Left cardiac atrium (tissue), 4 donors: ENCODE measurements at places on chromosomes 6 and 20.

GRCh38 chr6:52497652-52498408 lies 77.7 kb downstream of the EFHC1 start:
- DNase-seq, result peak; percentile 71

GRCh38 chr6:147941143-147941542 lies 401.5 kb upstream of the SASH1 start:
- DNase-seq, result no peak

GRCh38 chr20:56616716-56617115 lies 12.4 kb upstream of the TFAP2C start:
- DNase-seq, result no peak

- no peak for DNase-seq
These were observed 162.0 kb upstream of the RNF217 start for GRCh38 chr6:124800222-124800621.

GRCh38 chr20:61724376-61724775 lies 341.3 kb downstream of the TAF4 start:
- DNase-seq, result no peak

GRCh38 chr6:149897855-149898744 lies at the start of gene RAET1E:
Gene RAET1E (minus strand): TSS chr6:149898113. CDS start chr6:149890901, 7,212 bp downstream.
- DNase-seq, result no peak

DNA sequence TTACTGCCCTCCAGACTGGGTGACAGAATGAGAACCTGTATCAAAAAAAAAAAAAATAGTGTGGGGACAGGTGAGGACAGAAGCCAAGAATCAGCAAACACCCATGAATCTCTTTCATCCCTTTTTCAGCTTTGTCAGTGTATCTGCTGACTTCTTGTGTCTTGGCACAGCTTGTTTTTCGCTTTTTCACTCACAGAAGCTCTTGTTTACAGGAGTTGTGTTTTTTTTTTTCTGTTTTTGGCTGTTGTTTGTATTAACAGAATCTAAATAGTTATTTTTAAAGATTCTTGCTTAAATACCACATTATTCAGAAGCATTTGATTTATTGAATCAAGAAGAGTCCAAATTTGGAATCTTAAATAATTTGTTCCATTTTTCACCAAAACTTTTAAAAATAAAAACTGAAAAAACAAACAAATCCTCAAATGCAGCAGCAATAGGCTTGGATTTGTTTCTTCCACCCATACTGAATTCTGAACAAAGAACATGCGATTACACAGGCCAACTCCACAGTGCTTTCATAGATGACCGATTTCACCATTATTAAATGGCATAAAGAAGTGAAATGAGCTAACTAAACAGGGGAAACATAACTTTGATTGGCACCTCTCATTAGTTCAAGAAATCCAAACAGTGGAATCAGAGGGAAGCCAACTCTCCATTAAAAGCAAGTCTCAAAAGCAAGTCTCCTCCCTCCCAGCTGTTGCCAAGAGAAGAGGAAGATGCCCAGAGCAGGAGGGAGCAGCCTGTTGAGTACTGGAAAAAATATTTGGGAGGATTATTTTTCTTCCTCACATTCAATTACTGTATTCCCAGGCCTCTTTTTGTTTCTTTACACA lies 27.2 kb upstream of the GPR63 start:
- no peak for DNase-seq

GRCh38 chr6:131894493-131895424 lies 56.4 kb downstream of the CCN2 start:
- no peak for DNase-seq

- no peak for DNase-seq
These were observed 135.5 kb upstream of the SUPT3H start for GRCh38 chr6:45513213-45513618.

GRCh38 chr6:55058682-55059081 lies 115.6 kb upstream of the HCRTR2 start:
- no peak for DNase-seq

DNA sequence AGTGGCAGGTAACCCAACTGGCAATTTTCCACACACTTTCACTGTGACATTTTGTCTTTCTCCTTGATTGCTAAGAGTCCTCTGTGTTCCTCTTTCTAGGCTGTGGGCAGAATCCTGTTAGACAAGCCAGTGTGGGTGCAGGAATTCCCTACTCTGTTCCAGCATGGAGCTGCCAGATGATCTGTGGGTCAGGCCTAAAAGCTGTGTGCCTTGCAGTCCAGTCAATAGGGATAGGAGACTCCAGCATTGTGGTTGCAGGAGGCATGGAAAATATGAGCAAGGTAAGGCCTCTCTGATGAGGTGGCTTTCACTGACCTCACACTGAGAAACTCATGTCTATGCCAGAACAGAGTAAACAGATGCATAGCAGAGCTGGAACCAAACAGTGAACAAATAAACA lies 5.1 kb downstream of the ACAT2 start:
- no peak for DNase-seq

- no peak for DNase-seq
These were observed 49.5 kb upstream of the B4GALT5 start for GRCh38 chr20:49762940-49763766.

DNA sequence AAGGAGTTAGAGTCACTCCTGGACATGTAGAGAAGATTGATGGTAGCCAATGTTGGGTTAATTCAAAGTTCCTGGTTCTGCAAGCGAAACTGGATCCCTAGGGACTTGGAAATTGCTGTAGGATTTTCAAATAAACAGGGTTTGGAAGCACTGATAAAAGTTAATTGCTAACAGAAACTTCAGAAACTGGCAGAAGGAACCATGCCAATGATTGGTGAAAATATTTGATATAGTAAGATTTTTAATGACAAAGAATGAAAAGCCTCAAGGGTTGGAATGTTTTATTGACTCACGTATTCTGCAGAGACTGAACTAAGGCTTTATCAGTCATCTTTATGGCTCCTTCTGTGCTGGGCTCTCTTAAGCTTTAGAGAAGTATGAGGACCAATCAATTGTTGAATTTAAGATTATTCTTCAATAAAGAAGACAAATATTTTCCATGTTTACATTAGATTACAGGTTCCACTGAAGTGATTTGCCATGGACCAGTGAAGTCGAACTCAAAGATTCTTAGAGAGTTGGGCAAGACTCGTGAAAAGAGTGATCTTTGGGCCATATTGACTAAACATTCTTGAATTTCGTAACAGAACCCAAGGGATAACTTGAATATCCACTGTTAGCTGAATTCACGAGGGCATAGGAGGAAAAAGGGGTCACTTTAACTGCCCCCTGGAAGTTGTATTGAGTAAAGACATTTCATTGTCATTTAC lies 371.4 kb downstream of the HDGFL1 start:
- no peak for DNase-seq

DNA sequence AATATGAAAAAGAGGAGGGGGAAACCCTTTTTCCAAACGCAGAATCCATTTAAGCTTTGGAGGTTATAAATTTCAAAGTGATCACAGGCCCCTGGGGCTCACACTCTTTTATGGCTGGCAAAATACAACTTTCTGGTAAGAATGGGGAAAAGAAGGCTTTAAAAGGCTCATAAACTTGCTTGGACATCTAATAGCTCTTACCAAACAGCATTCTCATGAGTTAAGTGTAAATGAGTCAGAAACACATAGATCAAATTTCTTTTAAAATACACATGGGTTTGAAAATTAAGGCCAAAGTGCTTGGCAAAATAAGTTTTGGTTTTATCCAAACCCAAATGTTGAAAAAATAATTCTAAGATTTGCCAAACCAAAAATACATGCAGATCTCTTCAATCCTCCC lies 154.6 kb downstream of the SOBP start:
- DNase-seq, result no peak

- no peak for DNase-seq
These were observed 6.6 kb upstream of the TGM2 start for GRCh38 chr20:38171675-38172043.

- DNase-seq, result no peak
These were observed 15.6 kb upstream of the SYNDIG1 start for GRCh38 chr20:24453869-24454268.

- DNase-seq, result no peak
These were observed 90.5 kb upstream of the CCN2 start for GRCh38 chr6:132041706-132042105.

DNA sequence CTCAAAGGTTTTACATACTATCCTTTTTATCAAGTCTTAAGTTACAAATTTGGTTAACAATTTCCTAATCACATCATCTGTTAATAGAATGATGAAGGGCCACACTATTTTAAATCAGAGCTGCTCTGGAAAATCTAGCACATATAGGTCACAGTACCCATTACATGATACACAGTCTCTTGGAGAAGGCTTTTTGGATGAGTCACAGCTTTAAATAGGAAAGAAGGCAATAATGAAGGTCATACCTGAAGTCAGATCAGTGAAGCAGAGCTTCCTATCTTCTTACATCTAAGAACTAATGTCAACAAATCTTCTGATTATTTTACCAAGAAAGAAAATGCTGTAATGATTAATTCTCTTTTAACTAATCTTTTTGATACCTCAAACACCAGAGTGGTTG lies 248.5 kb downstream of the BTBD9 start:
- DNase-seq, result no peak

GRCh38 chr20:1555952-1556351 lies 1.6 kb downstream of the SIRPD start:
- DNase-seq, result no peak

- no peak for DNase-seq
These were observed 3.0 kb downstream of the ARFRP1 start for GRCh38 chr20:63704749-63705117.

DNA sequence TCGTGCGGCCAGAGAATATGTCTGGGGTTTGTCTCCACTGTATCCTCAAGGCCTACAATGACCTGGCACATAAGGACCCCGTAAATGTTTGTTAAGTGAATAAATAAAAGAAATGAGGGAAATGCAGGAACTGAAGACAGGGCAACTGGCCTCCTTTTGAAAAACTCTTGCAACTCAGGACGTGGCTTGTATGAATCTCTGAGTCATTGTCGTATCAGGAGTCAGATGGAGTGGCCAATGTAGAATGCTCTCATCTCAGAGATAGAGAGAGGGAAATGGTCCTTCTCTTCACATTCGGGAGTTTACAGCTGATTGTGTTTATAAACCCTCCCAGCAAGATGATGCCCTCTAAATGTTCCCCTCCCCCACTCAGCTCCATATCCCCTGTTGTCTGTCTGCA lies 57.1 kb downstream of the UST start:
- no peak for DNase-seq

- DNase-seq, result no peak
These were observed 125.0 kb upstream of the LAMA2 start for GRCh38 chr6:128757961-128758360.

GRCh38 chr20:290084-290831 lies at the start of gene C20orf96:
Gene C20orf96 (minus strand): TSS chr20:290750. CDS start chr20:290610, 140 bp downstream.
- DNase-seq, result peak; percentile 94

- DNase-seq, result no peak
These were observed 62.7 kb upstream of the ELOVL5 start for GRCh38 chr6:53411451-53411850.

GRCh38 chr6:38587766-38588362 lies 51.9 kb downstream of the BTBD9 start:
- no peak for DNase-seq

GRCh38 chr20:24935140-24935539 lies 13.9 kb upstream of the CST7 start:
- DNase-seq, result no peak

DNA sequence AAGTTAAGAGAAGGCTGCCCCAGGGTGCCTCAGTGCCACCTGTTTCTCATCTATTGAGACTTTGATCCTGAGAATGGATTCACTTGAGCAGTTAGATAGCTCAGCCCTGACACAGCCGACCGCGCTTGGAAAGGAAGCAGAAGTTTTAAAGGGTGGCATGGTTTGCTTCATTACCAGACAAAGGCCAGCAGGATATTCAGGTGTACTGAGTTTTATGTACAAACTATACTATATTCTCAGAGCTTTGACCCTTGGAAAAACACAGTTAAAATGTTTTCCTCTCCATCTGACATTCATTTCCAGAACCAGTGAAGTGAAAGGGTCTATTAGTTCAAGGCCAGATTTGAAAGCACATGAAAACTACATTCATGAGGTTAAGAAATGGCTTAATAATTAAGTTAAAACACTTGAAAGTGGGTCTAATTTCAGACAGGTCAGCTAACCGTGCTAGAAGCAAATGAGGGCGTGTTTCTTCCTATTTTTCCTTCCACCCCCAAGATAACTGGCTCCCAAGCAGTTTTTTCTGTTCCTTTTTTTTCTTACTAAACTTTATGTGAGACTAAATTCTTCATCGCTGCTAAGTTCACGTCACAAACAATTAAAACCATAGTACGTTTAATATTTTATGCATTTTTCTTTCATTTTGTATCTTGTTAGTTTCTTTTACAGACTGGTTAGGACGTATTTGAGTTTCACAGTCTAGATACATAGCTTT lies 385.3 kb upstream of the SOX4 start:
- DNase-seq, result no peak

DNA sequence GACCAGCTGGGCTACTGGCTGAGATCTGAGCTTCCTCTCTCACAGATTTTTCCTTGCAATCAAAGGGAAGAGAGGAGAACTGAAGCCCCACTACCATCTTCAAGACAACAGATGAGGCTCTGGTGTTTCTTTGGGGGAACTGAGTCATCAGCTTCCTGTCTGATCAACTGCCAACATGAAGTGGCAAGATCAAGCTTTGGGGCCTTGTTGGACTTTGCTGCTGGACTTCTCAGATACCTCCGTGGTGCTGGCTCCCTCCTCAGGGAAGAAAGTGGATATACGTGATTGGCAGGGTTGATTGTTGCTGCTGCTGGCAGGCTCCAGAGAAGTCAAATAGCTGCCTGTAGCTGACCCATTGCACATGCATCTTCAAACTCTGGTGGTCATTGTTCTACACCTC lies 3.6 kb upstream of the TOX2 start:
- no peak for DNase-seq

GRCh38 chr20:54255157-54255556 lies 47.3 kb downstream of the PFDN4 start:
- no peak for DNase-seq

- no peak for DNase-seq
These were observed 160.5 kb downstream of the TTLL2 start for GRCh38 chr6:167485186-167485978.

GRCh38 chr20:63544958-63545516 lies 2.5 kb downstream of the SRMS start:
- no peak for DNase-seq

DNA sequence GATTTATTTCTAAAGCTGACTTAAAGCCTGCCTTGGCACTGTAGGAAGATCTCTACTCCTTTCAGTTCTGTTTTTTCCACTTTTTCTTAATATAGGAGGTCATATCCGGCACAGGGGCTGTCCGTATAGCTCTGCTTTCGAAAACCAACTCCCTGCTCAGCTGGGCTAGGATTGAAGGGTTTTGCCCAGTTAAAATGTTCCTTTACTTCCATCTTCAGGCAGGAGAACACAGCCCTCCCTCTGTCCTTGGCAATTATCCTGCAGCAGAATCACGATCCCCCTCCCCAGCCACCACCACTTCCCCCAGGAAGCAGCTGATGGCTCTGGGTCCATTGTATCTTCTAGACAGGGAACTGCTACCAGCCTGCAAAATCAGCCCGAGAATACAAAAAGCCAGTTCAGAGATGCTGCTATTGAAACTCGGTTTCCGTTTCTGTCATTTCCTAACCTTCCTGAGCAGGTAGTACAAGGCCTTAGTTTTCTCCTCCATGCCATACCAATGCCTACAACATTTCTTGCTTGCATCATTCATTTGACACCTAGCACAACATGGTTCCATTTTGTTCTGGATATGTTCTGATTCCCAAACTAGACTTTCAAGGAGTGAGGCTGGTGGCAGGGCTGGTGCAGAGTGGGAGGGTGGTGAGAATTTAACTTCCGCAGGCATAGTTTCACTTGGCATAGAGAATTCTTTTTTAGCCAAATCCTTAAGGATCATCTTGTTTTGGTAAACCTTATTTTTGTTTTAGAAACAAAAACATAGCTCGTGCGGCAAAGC lies 53.9 kb downstream of the FAM50B start:
- no peak for DNase-seq
